ENCODE measurements at places on chromosomes 4 and X.

DNA sequence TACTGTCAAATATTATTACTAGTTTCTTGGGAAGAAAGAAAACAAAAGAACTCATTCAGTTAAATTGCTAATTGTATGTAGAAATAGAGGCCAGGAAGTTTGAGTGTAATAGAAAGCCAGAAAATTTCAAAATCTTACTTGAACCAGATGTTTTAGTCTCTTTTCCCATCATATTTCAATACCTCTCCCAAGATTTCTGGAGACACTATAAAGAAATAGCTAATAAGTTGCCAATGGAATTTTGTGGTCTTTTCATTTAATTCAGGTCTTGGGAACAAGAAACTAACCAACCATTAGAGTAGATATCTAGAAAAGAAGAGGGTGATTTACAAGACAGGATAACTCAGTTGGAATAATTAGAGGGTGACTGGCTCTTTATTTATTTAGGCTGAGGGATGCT, 112.2 kb downstream of the AGTR2 start:
- no peak for DNase-seq

GRCh38 chr4:106618956-106619355, 250.4 kb upstream of the GIMD1 start:
- DNase-seq = no peak

GRCh38 chr4:26522478-26522877, 32.2 kb upstream of the CCKAR start:
- no peak for DNase-seq

DNA sequence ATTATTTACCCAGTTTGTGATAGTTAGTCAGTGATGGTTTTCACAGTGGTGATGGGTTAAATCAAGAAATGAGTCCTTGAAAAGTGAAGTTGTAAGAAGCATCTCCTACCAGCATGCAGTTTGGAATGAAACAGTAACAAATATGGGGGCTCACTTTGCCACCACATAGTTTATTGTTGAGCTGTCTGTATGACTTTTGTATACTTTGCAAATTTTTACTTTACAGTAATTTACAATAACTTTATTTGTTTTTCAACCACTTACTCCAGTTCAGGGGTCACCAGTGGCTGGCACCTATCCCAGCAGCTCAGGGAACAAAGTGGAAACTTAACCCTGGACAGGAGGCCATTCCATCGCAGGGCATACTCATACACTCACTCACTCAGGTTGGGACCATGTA, 64.5 kb upstream of the ANKRD50 start:
- no peak for DNase-seq

DNA sequence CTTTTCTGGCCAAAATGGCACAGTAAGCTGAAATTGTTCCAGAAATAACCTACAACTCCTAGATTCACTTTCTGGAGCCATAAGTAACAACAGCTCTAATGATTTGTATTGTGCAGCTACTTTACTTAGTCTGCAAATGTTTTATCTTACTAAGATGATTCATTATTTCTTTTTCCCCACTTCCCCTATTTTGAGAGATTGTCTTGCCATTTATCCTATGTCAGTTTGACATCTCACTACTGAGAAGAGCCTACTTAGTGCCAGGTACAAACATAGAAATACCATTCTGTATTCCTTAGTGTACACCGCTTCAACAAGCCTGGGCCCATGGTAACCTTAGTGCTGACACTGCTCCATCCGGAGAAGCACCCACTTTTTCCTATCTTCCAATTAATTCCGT, 13.8 kb upstream of the STK26 start:
- DNase-seq = no peak

GRCh38 chrX:148728901-148729300, 228.5 kb downstream of the AFF2 start:
- no peak for DNase-seq

GRCh38 chr4:118344801-118345200, 8.0 kb downstream of the PRSS12 start:
- no peak for DNase-seq

- DNase-seq = no peak
Measured at GRCh38 chrX:107541244-107541643, 87.1 kb upstream of the PRPS1 start.

DNA sequence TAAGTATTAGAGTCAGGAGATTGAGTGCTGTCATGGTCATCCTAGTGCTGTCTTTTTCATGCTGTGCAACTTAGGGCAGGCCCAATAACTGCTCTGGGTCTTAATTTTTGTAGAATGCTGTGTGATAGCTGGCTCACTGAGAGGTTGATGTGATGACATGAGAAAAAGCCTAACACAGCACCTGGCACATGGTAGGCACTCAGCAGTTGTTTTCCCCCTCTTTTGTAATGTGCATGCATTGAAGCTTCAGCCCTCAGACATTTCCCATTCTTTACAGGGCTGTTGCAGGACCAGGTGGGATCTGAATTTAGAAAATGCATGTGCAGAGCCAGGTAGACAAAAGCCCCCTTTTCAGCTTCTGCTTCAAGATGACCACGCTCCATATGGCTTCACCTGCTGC, 44.1 kb upstream of the SOX3 start:
- DNase-seq = no peak

DNA sequence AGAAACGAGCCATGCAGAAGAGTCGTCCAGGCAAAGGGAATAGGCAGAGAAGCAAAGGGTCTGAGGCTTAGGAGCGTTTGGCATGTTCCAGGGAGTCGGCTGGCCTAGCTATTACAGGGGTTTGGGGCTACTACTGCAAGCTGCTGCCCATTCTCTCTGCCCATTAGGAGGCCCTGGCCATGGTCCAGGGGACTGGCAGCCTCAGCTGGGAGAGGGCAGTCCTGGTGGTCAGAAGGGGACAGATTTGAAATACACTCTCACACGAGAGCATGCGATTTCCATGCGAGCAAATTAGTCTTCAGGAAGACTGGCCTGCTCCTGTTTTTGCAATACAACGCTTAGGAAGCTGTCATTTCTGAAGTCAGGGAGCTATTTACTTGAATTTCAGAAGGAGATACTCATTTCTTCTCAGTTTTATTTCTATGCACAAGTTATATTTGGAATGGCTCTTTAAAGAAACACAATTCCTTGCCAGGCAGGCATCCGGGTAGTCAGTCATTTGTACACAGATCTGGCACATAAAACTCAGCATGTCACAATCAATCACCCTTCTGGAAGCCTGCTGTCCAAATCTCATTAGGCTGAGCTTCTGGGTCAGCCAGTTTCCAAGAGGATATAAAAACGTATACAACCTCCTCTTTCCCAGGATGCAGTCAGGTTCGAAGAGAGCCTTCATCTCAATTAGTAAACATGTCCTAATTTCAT, 27.0 kb downstream of the PROM1 start:
- no peak for DNase-seq

DNA sequence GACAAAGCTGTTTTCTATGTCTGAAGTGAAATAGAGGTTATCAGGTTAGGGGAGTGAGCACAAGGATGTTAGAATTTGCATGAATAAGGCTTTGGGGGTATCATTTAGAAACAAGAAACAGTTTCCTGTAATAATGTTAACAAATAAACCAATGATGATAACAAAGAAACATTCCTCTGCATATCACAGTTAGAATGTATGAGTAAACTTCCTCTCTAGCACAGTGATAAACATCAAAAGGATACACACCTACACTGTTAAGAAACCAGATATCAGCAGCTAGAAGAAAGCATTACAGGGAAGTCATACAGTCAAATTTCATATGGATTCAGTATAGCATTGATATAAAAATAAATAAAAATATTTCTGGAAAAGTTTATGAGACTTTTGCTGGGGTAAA, 340.0 kb upstream of the MAGEB16 start:
- DNase-seq = no peak

GRCh38 chr4:74218201-74218600, 60.3 kb downstream of the MTHFD2L start:
- DNase-seq = no peak

- DNase-seq = no peak
Measured at GRCh38 chr4:7803371-7803770, 136.3 kb downstream of the AFAP1 start.

GRCh38 chrX:19718642-19719041, 168.8 kb downstream of the SH3KBP1 start:
- no peak for DNase-seq

DNA sequence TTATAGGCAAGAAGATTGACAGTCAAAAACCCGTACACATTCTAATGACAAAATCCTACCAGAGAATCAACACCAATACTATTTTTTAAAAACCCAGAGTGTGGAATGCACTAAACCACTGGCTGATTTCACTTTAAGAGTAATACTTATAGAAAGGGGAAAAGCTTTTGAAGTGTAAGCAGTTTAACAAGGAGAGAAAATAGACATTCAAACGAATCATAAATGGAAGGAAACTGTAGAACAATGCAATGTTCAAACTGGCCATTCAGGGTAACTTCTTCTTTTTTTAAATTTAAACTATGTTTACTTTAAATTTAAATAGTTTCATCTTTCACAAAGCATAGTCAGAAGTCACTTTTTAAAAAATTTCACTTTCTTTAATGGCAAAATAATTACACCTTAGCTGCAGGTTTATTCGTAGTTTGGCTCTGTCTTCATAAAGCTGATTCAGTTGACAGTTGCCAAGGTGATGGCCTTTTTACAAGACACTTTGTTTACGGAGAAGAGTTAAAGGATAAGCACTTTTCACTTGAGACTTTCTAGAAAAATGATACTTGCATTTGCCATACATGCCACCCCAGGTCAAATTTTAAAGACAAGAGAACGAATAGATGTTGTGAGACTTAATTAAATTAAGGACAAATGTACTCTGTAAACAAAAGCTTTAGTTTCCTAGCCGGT, 82.4 kb upstream of the KLF3 start:
- no peak for DNase-seq

DNA sequence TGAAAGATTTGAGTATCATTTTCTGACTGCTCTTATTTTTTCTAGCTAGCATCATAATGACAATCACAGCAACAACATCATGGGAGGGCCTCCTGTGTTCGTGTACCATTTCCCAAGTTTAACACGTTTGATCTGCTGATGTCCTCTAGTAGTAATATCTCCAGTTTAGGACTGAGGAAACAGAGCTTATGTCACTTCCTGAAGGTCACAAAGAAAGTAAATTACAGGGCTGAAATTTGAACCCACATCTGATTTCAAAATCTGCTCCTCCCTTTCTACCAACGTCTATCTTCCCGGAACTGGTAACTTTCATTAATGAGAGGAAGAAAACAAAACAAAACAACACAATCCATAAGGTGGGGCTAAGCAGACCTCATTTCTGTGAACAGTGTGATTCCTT, 302.7 kb downstream of the PACRGL start:
- DNase-seq = no peak

DNA sequence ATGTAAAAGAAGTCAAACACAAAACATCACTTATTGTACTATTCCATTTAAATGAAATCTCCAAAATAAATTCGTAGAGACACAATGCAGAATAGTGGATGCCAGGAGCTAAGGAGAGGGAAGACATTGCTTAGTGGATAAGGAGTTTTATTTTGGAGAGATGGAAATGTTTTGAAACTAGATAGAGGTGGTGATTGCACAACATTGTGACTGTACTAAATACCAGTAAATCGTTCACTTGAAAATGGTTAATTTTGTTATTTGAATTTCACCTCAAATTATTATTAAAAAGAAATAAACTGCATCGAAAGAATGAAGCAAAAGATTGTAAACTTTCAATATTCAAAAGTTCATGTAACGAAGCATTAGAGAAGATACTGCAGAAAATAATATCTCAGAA, 9.7 kb upstream of the ACSL4 start:
- no peak for DNase-seq

DNA sequence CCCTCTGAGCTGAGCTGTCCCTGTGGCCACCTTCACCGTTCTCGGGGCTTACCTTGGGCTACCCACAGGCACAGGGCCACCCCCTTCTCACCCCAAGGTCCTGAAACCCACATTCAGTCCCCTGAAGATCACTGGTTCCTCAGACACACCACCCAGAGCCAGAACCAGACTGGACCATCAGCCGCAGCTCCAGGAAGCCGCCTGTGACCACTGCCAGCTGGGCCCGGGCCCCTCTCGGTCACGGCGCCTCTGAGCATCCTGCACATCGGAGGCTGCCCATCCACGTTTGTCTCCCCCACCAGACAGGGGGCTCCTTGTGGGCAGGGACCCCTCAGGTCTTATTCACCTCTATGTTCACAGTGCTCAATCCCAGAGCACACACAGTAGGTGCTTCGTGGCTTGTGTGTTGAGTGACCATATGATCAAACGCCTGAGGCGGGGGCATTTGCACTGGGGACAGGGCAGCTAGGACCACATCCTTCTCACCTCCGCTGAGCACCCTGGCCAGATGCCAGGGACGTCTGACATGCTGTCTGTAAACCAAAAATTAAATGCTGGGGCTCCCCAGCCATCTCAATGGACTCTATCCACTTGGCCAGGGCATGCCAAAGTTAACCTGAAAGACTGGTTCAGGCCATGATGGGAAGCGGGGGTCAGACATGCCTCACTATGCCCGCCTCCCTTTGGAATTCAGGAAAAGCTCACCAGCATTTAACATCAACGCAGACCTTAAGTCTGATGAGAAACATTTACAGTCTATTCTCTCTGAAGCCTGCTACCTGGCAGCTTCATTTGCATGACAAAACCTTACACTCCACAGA, 109.4 kb upstream of the AFAP1 start:
- DNase-seq = no peak

GRCh38 chrX:9091258-9091657, 57.3 kb upstream of the FAM9B start:
- no peak for DNase-seq

DNA sequence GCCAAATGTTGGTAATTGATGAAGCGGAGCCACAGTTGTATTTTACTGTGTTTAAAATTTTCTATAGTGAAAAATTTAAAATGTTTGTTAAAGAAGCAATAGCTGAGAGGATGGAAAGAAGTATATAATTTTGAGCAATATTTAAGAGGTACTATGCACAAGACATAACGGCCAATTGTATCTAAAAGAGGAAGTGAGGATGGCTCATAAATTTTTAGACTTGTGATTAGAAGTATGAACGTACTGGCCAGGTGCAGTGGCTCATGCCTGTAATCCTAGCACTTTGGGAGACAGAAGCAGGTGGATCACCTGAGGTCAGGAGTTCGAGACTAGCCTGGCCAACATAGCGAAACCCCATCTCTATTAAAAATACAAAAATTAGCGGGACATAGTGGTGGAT, 12.7 kb upstream of the HHIP start:
- DNase-seq = no peak

DNA sequence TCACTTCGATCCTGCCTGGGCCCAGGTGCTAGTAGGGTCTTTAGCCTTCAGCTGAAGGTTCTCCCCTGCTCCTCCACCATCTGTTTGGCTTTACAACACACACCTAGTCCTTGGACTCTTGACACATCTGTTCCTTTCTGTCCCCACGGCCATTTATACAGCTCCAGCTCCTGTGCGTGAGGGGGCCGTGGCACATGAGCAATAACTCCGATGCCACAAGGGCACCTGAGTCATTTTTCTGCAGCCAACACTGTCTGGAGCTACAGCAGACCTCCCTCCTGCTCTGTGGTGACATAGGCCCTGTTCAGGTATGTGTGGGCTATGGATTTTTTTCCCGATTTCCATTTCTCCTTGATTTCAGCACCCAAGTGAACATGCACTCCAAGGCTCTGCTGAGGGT, 44.7 kb upstream of the BCOR start:
- DNase-seq = no peak

GRCh38 chrX:47623540-47624027, 3.9 kb upstream of the SYN1 start:
- DNase-seq = peak; percentile 56
